ENCODE measurements at places on chromosomes 5 and 9.

DNA sequence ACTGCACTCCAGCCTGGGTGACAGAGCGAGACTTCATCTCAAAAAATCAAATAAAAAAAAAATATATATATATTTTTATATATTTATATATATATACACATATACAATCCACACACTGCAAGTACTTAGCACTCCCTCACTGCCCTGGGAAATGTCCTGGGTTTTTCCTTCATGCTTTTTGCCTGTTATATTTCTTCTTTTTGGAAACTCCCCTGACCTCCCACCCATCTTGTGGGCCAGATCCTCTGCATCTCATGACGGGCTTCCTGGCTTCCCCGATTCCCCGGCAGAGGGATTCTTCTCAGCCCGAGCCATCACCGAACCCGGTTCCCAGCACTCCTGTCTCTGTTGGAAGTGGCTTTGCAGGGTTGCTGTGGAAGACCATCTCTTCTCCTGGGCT lies 39.5 kb upstream of the NCS1 start:
- DNase-seq: no peak

DNA sequence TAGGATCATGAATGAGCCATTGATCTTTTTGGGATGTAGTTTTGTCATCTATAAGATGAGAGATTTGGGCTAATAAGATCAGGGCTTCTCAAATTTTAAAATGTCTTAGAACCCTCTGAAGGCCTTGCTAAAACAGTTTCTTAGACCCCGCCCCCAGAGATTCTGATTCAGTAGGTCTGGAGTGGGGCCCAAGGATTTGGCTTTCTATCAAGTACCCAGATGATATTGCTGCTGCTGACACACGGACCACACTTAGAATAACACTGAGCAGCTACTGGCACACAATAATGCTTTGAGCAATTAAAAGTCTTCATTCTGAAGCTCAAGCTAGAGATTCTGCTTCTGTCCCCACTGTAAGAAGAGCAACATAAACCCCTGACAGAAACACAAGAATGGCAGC lies 216.7 kb downstream of the SMARCA2 start:
- no peak for DNase-seq

- no peak for DNase-seq
Measured at GRCh38 chr5:142106061-142106460, 2.5 kb upstream of the NDFIP1 start.

GRCh38 chr5:82156874-82157273 lies 121.3 kb downstream of the RPS23 start:
- DNase-seq: no peak

- DNase-seq: no peak
Measured at GRCh38 chr5:169723103-169723831, 86.2 kb downstream of the DOCK2 start.

DNA sequence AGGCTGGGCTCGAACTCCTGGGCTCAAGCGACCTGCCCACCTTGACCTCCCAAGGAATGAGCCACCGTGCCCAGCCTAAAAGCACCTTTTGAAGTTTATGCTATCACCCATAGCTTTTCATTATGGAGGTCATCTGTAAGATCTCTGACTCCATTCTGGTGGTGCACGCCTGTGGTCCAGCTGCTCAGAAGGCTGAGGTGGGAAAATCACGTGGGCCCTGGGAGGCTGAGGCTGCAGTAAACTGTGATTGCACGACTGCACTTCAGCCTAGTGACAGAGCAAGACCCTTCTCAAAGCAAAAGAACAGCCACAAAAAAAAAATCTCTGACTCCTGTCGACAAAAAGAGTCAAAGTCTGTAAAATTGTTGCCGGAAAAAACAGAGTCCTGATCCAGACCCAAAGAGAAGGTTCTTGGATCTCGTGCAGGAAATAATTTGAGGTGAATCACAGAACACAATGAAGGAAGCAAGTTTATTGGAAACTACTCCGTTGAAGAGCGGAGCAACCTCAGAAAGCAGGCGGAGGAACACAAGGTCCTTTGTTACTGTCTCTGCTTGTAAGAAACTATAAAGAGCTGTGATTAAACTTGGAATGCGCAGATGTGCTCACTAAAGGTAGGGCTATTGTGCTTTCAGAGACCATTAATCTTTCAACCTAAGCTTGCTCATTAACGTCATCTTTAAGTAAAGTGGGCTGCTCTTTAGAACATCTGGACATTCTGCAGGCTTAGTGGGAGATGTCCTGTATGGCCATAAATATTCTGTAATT lies 2.0 kb upstream of the HAUS6 start:
- no peak for DNase-seq

DNA sequence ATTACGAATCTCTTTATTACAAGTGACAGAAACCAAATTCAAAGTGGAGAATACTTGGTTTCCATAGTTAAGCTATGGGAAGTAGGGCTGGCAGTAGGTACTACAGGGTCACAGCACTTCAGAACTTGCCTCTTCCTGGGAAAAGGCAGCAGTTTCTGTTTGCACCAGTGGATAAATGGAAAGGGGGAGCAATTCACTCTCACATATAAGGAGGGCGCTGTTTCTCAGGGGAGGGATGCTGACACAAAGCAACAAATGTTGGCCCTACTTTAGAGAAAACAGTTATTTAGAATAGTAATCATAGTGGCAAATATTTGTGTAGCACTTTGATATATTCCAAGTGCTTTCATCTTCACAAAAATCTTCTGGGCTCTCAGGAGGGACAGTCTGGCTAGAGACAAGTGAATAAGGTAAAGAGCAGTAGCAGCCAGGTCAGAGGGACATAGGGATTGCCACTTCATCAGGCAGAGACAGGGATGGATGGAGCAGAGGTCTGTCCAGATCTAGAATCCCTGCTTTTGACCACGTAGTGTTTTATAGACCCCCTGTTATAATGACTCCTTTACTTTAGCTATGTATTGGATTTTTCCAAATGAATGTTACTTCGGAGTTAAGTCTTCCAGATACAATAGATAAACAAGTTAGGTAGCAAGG lies 554.8 kb upstream of the SGCD start:
- DNase-seq: no peak

DNA sequence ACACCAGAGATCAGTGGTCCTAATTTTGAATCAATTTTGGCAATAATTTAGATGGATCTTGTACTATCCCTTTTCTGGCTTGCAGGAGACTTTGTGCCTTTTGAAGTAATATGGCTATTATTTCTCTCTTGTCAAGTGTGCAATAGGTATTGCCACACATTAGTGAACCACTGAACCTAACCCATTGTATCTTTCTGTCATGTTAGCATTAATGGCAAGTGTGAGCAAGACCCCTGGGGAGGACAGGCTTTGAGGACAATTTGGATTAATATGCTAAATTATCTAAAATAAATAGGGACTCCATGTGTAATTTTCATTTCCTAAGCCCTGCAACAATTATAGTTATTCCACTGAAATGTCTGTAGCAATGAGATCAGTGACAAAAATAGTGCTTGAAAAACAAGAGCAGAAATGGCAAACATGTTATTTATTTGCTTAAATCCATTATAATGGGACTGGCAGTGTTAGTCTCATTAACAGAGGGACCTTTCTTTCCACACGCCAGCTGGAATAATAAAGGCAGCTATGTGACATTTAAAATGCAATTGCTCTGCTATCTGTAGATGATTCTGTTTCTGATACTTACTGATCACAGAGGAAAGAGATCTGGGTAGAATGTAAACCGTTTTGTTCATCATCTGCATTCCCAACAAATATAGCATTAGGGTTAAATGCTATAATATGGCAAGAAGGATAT lies 753.3 kb upstream of the ZNF608 start:
- DNase-seq: peak; percentile 62

GRCh38 chr5:81638471-81638870 lies 112.4 kb downstream of the SSBP2 start:
- no peak for DNase-seq

- no peak for DNase-seq
Measured at GRCh38 chr5:172453206-172453985, 929 bp downstream of the SH3PXD2B start.
